Left cardiac atrium (tissue), 4 donors: ENCODE measurements at places on chromosomes 3 and 15. TPM values are rescaled to one million over a fixed set of nuclear protein-coding genes. Genes with fewer than 3 reads are reported as not detected.

DNA sequence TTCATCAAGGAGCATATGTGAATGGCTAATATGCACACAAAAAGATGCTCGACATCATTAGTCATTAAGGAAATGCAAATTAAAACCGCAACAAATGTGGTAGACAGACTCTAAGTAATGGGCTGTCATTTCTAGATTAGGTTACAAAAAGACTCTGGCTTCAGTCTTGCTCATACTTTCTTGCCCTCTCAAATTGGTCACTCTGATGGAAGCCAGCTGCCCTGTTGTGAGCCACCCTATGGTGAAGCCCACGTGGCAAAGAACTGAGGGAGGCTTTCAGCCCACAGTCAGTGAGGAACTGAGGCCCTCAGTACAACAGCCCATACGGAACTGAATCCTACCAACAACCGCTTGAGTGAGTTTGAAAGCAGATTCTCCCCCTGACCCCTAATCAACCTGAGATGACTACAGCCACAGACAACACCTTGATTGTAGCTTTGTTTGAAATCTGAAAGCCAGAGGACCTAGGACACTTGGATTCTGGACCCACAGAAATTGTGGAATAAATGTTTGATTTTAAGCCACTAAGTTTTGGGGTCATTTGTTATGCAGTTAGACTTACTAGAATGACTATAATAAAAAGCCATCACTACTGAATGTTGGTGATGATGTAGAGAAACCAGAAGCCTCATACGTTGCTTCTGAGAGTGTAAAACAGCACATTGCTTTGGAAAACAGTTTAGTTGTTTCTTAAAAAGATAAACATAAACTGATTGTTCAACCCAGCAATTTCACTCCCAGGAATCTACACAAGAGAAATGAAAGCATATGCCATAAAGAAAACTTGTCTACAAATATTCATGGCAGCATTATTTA lies 45.7 kb downstream of the EHHADH start:
- no peak for DNase-seq

DNA sequence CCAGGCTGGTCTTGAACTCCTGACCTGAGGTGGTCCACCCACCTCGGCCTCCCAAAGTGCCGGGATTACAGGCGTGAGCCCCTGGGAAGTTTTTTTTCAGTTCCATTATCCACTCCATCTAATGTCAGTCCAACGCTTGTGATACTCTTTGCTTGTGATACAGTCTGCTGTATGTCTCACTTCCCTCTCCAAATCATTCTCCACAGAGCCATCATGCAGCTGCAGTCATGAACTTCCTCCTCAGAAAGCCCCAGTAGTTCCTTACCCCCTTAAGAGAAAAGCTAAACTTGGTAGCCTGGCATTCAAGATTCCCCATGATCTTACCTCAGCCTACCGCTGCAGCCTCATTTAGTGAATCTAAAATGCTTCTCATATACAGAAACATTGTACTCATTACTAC lies 2.3 kb downstream of the ARPC4 start:
- no peak for DNase-seq

Gene PLD1
- total RNA-seq, result 67.8 TPM

DNA sequence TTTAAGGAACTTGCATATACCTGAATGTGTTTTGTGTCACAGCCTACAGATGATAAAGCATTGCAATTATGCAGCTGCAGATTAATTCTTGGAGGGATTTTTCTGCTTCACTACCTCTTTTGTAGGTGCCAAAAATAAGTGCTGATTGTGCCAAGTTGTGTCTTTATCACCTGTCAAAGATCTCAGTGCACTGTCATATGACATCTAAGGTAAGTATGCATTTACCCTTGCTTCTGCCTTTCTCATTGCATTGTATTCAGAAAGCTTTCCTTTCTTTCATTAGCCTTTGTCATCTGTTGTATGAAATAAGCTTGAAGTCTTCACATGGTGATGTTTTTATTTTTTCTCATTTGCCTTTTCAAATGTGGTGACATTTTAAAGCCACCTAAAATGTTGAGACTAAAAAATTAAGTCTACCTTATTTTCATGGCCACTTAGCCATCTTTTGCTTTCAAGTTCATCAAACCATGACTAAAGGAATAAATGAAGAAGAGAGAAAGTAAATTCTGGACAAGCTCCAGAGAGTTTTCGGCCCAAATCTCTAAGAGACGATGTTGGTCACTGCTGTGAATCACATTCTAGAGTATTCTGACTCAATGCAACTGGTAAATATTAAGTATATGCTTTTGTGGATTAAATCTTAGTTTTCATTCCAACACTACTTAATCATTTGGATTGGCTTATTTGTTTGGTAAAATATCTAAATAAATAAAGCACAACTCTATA lies 381.8 kb upstream of the EPHA3 start:
- DNase-seq, result no peak

GRCh38 chr15:55407498-55408011 lies 604 bp downstream of the CCPG1 start:
- DNase-seq, result no peak

GRCh38 chr15:32717426-32718226 lies at the start of gene GREM1:
Gene GREM1 (plus strand): TSS chr15:32718004. CDS start chr15:32730691, 12,687 bp downstream.
- DNase-seq, result no peak

DNA sequence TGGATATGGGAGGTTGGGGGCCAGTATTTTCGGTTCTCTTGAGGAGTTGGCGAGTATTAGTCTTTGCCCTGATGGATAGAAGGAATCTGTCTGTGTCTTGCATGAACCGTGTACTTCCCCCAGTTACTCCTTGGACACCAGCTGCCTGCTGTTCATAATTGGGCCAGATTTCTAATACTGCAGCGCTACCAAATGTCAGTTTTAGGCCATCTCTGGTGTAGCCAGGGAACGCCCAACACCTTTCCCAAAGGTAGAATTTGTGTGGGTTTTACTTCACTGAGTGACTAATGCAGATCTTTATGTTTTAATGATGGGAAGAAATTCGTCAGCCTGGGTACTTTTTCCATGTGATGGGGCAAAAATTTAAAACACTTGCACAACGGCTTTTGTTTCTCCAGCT lies 18.4 kb downstream of the FLNB start:
- DNase-seq, result no peak

- DNase-seq, result no peak
Observed at GRCh38 chr3:62211675-62212429, 161.5 kb downstream of the FEZF2 start.

- no peak for DNase-seq
Observed at GRCh38 chr3:172606021-172606420, 82.8 kb upstream of the TNFSF10 start.

GRCh38 chr3:127214975-127215374 lies 22.0 kb downstream of the PRR23E start:
- no peak for DNase-seq

- no peak for DNase-seq
Observed at GRCh38 chr3:106176734-106177133, 307.9 kb upstream of the CBLB start.

- peak; percentile 80 for DNase-seq
Observed at GRCh38 chr3:111729087-111729846, 129.8 kb upstream of the PHLDB2 start.

- no peak for DNase-seq
Observed at GRCh38 chr3:4411236-4411635, 55.8 kb downstream of the SUMF1 start.

DNA sequence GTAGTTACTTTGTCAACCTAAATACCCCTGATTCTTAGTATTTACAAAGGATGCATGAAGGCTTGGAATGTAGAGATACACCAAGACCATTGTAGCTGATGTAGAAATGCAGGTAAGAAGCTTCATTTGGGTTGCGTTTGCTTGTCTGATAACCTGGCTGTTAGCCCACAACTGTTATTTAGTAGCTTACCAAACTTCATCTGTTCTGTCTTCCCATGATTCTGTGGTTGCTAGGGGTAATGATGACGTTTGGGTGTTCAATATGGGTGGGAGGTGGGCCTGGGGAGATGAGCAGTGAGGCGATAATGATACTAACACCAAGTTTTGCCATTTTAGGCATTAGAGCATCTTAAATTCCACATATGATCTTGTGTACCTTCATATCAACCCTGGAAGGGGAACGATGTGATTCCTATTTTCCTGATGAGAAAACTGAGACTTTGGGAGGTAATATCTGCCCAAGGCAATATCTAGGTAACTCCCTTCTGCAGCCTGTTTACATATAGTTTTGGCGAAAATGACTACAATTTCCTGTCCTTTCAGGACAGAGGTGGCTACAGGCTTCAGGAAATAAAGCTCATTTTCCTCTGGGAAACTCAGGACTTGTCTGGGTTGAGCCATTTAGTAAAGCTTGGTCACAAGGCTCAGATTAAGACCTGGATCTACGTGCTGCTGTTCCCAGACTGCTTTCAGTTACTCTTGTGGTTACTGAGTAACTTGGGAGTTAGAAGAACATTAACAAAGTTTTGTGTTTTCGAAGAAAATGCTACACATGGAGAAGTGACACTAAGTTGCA lies 26.8 kb downstream of the FNDC3B start:
- DNase-seq, result no peak

Gene CPEB1
- total RNA-seq, result 1.8 TPM

- no peak for DNase-seq
Observed at GRCh38 chr3:186583831-186584230, 13.3 kb downstream of the DNAJB11 start.

GRCh38 chr3:108486941-108487340 lies 23.5 kb downstream of the MYH15 start:
- peak; percentile 22 for DNase-seq

- no peak for DNase-seq
Observed at GRCh38 chr3:23748398-23749110, 57.2 kb upstream of the UBE2E1 start.

Gene INSYN1
- 80.8 TPM for total RNA-seq

DNA sequence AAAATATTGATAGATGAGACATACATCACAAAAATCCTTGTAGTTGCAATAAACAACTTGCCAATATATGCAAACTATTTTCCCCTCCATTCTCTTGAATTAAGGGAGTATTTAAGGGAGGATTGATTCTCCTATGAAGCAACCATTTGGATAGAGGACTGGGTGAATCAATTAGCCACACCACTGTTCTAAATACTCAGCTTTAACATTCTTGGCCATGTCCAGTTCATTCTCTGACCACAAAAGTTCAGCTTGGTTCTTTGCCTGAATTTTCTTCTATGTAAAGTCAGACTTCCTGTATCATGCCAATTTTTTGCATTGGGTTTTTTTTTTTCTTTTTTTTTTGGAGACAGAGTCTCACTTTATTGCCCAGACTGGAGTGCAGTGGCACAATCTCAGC lies 15.8 kb upstream of the SEC11A start:
- no peak for DNase-seq

DNA sequence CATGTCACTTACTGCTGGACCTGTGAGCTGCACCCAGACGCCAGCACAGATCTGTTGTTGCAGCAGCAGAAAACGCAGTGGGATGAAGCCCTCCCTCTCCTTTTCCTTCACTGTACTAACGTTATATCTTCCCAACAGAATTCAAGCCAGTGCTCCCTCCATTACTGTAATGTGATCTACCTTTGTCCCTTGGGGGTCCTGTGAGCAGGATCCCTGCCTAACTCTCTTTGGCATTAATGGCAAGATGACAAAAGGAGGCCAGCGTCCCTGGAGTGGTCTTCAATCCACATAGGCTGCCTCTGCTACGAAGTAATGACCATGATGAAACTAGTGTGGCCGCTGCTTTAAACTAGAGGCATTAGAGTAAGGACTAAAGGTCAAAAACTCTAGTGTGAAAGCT lies 69.3 kb upstream of the SOX14 start:
- DNase-seq, result no peak

DNA sequence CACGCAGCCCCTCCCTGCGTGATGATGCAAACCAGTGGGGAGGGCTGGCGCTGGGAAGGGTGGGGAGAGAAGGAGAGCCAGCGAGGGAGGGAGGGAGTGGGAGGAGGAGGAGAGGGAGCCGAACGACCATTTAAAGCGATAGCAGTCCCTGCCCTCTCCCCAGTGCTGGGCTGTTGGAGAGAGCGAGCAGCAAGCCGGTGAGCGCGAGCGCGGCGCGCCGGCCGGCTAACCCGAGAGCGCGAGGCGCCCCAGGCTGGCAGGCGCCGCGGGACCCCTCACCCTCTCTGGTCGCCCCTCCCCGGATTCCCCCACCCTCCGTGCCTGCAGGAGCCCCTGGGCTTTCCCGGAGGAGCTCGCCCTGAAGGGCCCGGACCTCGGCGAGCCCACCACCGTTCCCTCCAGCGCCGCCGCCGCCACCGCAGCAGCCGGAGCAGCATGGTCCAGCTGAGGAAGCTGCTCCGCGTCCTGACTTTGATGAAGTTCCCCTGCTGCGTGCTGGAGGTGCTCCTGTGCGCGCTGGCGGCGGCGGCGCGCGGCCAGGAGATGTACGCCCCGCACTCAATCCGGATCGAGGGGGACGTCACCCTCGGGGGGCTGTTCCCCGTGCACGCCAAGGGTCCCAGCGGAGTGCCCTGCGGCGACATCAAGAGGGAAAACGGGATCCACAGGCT lies at the start of gene GRM7:
TSS of gene GRM7 (plus strand) at position 162 of the 671 bp plus-strand sequence.
- peak; percentile 26 for DNase-seq

GRCh38 chr3:161600173-161600572 lies 103.6 kb downstream of the OTOL1 start:
- no peak for DNase-seq

DNA sequence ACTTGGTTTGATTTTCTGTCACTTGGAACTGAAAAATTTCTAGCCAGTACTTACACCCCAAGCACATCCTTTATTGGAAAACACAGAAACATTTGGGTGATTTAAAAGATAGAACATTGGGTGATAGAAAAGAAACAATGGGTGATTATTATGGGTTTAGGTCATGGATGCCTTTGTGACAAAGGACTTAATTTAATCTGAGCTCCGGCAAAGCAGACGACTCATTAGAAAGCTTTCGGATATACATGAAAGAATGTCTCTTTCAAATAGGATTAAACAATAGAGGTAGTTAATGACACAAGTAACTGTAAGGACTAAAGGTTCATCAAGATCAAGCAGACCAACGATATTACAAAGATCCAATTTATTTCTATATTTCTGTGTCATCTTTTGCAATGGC lies 37.3 kb upstream of the CNTN4 start:
- no peak for DNase-seq

DNA sequence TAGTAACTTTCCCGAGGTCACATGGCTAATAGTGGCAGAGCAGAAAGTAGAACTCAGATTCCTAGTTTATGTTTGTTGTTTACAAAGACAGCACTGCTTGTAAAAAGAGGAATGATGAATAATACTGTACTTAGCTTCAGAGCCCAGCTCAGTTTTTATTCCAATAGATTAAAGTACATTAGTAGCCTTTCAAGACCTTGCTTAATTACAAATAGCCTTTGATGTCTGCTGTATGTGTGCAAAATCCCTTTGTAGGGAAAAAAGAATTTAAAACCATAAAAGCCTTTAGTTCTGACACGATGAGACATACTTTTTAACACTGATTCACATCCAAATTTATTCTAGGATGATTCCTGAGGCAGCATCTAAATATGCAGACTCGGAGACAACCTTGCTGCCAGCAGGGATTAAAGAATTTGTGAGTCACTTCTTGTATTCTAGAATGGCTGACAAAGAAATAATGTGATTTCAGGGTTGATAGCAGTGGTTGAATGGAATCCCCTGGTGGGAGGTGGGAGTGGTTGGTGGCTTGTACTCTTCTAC lies 324.2 kb upstream of the TGFBR2 start:
- no peak for DNase-seq

Gene CEP97
- 6.1 TPM for total RNA-seq

DNA sequence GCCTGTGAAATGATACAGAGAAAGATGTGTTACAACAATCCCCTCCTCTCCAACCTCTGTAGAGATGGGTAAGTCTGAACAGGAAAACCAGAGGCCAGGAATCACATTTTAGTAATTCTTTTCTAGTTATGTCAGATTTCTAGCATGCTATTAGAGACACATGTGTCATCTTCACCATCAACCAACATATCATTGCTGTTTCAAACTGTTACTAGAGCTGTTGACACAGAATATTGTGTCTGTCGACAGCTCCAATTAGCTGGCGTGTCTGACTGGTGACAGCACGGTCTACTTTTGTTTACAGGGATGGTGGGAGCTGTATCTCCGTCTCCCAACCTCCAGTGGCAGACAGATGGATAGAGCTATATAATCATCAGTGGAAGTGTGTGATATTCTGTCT lies 393.2 kb downstream of the SOX2 start:
- DNase-seq, result no peak
